SK-N-SH treated with all-trans-retinoic acid at 6 μM for 48 hours (cell line): ENCODE measurements at places on chromosomes 3 and 15.

DNA sequence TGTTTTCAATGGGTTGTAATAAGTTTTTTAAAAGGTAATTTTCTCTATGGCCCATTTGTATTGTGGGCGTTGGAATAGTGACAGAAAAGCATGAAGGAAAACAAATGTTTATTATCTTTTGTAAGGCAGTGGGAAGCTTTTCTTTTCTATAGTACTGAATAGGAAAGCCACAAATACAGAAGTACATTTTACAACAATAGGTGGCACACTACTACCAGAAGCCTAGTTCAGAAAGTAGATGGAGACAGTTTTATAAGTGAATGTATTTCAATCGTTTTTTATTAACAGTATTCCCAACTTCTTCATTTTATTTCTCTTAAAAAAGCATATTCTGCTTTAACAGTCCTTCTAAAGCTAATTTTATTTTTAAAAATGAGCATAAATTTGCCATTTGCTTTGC lies 296.7 kb downstream of the PTPRG start:
- peak; percentile 90 for ATAC-seq

DNA sequence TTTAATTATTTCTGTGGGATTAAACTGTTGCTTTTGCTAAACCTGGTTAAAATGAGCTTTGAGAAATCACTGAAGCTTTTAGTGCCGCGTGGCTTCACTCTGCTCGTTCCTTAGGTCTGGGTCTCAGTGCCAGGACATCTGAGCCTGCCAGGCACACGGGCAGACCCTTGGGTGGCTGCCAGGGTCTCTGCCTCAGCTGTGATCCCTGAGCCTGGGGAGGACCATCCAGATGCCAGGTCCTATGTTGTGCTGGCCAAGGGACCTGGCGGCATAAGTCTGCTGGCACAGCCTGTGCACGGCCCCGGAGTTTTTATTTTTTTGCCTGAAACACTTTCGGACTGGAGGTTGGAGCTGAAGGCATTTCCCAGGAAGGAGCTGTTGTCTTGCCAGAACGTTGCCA lies 328.1 kb downstream of the LRTM1 start:
- no peak for ATAC-seq

- no peak for ATAC-seq
Observed at GRCh38 chr15:45795440-45796069, 160.7 kb downstream of the SQOR start.

DNA sequence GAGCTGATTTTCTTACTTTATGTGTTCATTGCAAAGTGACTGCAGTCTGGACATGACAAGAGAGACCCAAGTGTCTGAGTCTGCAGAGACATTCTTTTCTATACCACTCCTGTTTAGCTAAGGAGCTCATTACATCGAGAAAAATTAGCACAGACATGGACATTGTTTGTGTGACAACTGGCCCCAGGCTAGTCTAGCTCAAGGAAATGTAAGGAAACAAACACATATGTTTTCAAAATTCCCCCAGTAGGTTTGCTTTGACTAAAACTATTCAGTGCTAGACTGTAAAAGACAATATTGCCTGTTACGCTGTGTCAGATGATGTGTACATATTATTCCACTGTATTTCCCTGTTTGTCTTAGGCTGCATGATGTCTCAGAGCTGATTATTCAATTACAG lies 40.9 kb downstream of the TPRG1 start:
- ATAC-seq = no peak

GRCh38 chr3:66394019-66394752 lies 106.6 kb downstream of the LRIG1 start:
- ATAC-seq = no peak
